NCI-H1105 treated with DMSO at 0.1 percent for 48 hours (cell line): ENCODE measurements at places on chromosomes 6 and 20.

DNA sequence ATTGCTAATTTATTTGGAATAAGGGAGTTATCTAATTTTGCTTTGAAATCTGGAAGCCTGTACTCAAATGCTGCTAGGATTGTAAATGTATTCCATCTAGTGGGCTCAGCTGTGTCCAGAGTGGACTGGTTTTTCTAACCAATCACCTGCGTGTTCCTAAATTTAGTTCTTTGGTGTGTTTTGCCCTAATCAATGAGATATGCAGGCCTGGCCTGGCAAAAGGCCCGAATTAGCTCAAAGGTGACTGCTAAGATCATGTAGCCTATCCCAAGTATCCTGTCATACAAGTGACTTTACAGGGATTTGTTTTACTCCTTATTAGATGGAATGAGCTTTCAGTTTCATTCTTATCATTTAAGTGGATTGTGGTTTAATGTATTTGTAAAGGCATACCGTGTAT lies 51.3 kb upstream of the ARMC2 start:
- no peak for DNase-seq

DNA sequence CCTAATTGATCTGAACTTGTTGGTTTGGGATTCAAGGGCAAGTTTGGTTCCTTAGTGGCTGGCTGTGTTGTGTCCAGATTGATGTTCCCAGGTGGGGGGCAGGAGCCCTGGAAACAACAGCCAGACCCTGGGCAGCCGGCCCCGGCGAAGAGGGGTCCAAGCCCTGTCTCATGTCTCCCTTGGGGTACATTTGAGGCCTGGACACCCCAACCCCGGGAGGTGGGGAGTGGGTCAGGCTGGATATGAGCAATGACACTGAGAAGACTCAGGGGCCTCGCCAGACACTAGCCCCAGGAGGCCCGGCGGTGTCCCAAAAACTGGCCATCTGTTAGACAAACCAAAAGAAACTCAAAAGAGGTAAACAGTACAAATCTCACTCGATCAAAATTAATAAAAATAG lies 79.6 kb downstream of the YTHDF1 start:
- no peak for DNase-seq

DNA sequence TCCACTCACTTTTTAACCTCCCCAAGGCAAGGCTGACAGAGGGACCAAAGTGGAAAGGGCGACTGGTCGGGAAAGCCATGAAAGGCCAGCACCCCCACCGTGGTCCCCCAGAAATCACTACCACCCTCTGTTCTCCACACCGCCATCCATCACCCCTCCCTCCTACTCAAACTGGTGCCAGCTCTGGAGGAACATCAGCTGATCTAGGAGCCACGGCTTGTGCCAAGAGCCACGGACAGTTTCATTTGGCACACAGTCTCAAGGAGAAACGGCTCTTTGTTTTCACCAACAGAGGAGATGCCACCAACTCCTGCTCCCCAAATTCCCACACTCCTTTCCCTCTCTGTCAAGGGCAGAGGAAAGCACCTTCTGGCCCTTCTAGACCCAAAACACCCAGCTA lies 26.0 kb downstream of the TBC1D7 start:
- DNase-seq: no peak

DNA sequence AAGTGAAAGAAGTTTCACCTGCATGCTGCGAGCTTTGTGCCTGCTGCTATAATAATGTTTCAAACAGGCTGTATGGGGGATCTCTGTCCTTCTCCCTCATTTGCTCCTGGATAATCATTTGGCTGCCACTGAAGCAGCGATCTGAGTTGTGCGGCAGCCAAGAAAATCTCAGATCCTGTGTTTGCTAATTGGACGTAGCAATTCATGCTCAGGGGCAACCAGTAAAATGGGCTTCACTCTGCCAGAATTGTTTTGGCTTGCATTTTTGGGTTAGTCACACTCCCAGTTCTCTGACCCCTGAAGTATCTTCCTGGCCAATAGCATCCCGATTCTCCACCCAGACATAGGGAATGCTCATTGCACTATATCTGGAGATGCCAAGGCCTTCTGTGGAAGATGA lies 13.7 kb upstream of the STXBP5 start:
- DNase-seq: no peak

- DNase-seq: no peak
Measured at GRCh38 chr20:59984541-59984940, 26.3 kb downstream of the CDH26 start.

- no peak for DNase-seq
Measured at GRCh38 chr20:32395066-32395465, 36.9 kb downstream of the ASXL1 start.

DNA sequence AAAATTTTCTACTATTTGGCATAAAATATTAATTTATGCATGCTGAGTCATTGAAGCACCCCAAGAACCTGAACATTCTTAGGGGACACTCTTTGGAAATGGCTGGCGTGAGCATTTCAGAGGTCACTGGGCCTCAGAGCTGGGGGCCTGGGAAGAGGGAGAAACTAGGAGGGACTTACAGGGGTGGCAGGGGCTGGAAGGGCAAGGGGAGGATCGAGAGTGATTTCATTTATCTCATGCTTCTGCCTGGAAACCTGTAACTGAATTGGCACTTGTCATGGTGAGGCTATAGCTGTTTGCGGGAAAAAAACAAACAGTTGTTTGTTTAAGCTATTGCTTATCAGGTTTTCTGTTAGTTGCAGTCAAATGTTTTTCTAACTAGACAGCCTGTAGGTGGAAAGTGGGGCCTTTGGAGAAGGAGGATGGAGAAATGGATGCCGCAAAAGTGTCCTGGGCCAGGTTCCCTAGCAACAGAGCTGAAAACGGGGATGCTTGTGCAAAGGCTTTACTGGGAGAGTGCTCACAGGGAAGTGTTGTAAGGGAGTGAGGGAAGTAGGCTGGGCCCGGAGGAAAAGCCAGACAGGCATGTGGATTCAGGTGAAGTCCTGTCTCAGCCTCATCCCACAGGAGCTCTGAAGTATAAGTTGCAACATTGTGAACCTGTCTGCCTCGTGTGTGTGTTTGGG lies 36.4 kb upstream of the KAT14 start:
- DNase-seq: no peak

- peak; percentile 22 for DNase-seq
Measured at GRCh38 chr6:157240059-157240959, 83.0 kb downstream of the TMEM242 start.

- DNase-seq: no peak
Measured at GRCh38 chr20:63153254-63154221, 62.4 kb downstream of the YTHDF1 start.

DNA sequence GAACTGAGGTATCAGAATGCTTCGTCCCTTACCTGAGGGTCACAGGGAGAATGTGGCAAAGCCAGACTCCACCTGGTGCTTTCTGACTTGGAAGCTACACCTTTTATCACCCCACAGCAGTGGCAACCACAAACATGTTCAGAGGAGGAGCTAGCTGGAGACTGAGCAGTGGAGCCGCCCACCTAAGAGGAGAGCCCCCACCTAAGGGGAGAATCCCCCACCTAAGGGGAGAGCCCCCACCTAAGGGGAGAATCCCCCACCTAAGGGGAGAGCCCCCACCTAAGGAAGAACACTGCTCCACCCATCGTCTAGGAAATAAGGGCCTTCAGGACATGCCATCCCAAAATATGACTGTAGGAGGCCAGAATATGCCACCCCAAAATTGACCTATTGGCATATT lies 4.0 kb downstream of the SLC52A3 start:
- DNase-seq: no peak

DNA sequence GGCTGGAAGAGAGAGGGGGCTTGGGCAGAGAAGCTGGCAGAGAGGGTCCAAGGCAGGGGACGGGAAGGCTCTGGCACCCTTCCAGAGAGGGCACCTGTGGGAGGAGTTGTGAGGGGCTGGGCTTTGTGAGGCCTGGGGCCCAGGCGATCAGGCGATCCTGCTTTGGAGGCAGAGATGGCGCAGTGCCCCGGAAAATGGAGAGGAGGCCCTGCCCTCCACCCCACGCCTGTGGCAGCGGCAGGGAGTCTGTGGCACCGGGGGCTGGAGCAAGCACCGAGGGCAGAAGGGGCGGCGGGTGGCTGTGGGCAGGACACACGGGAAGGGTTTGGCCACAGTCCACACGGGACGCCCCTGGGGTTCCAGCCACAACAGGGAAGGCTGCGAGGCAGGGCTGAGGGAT lies 36.5 kb upstream of the FNDC1 start:
- DNase-seq: no peak

GRCh38 chr6:131733376-131734016 lies 22.7 kb upstream of the CTAGE9 start:
- DNase-seq: no peak

DNA sequence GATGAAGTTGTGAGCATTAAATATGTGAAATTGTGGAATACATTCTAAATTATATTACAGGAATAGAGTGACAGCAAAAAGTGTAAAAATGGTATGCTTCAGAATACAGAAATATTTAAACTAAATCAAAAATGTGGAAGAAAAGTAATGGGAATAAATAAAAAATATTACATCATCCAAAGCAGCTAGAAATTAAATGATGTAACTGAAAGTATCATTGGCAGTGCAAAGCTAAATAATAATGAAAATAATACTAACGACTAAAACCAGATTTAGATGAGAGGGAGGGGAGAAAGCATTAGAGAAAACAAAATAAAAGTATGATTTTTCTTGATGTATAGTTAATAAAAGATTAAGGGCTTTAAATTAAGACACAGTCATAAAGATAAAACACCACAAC lies 1104.0 kb downstream of the EPHA7 start:
- DNase-seq: no peak

- no peak for DNase-seq
Measured at GRCh38 chr6:20096536-20096935, 115.7 kb downstream of the MBOAT1 start.

- DNase-seq: no peak
Measured at GRCh38 chr6:5785249-5785648, 221.5 kb downstream of the NRN1 start.

DNA sequence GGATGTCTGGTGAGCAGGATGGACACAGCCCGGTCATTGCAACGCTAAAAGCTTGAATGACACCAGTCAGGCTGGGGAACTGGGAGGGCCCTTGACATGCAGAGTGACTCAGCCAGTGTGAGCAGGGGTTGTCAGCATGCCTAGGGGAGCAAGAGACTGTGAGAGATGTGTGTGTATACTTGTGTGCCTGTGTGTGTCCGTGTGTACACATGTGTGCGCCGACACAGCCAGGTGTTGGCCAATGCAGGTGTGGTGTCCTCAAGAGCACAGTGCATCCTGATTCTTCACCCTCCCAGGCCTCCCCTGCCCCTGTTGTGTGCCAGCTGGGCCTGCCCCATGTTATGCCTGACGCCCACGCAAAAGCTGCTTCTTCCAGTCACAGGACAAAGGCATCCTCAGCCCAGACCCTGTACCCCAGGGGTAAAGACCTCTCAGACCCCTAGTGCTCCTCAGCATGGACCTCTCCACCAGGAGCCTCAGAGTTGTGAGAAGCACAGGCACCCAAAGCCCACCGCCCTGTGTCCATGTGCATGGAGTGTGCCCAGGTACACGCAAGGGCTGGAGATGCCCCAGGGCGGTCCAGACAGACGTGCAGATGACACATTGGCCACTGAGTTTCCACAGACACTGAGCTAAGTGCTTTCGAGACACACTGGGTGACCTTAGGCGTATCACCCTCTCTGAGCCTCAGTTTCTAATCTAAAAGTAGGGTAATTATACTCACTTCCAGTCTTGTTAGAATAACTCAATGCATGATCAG lies 16.6 kb downstream of the NRSN2 start:
- no peak for DNase-seq

DNA sequence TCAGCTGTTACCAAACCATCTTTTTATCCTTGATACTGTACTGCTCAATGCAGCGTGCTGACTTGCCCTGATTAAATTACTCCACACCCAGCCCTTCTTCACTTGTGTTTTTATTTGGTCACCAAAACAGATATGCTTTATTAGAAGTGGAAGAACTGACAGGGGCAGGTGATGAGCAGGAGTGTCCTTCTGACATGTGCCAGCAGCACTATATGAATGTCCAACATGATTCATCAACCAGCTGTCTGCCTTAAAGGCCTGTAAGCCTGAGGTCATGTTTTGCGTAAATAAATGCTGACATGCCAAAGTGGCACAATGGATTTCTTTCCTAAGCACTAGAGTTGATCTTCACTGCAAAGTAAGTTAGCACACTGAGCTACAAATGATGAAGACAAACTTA lies 15.4 kb downstream of the POPDC3 start:
- no peak for DNase-seq

DNA sequence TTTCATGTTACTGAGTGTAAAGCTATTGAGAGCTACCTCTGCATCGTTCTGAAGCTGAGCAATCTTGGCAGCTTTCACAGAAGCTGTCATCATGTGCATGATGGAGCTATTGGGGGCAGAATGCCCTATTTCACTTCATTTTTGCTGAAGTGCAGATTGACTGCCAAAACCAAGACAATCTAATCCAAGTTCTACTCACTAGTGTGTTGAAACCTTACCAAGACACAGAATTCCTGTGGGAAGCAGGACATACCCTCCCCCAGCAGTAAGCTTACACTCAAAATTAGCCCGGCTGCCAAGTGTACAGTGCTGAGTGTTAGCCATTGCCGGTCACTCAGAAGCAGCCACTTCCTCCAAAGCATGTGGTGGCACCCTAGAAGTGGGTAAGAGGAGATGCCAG lies 177.3 kb upstream of the TENT5A start:
- DNase-seq: no peak

- no peak for DNase-seq
Measured at GRCh38 chr6:168916576-168917211, 337.0 kb downstream of the THBS2 start.
